Activated T-helper 1 cell treated with anti-CD3 and anti-CD28 coated beads, Interleukin-12 subunit alpha, Interleukin-12 subunit beta, Interleukin-2, Interleukin-4 antibody, amounts not matched to agents 30 ng/mL and 10 ng/mL and 1 ng/mL, durations not matched to agents 14 hours and 24 hours and 36 hours (primary cell): ENCODE measurements at places on chromosomes 4 and X.

- DNase-seq, result no peak
- H3K4me3 ChIP-seq, result no peak overlapping the region
- H3K27ac ChIP-seq, result no peak overlapping the region
- H3K27me3 ChIP-seq, result no peaks in the 10 kb centered on the region
These were observed 54.7 kb downstream of the RBPJ start for GRCh38 chr4:26375551-26375950.

- H3K36me3 ChIP-seq, result peaks cover 3% of the 10 kb centered on the region
- H3K27me3 ChIP-seq, result peaks cover 6% of the 10 kb centered on the region
- H3K4me1 ChIP-seq, result no peaks in the 10 kb centered on the region
- H3K27ac ChIP-seq, result no peak overlapping the region
These were observed 230.8 kb upstream of the TET2 start for GRCh38 chr4:104915864-104916263.

GRCh38 chr4:183636503-183636902 is 22.5 kb downstream of the RWDD4 start:
- peaks cover 1% of the 10 kb centered on the region for H3K27me3 ChIP-seq
- no peak overlapping the region for H3K27ac ChIP-seq
- no peak for DNase-seq
- peaks cover 20% of the 10 kb centered on the region for H3K4me1 ChIP-seq
- H3K36me3 ChIP-seq, result peaks cover 5% of the 10 kb centered on the region

- no peaks in the 10 kb centered on the region for H3K27me3 ChIP-seq
- H3K4me1 ChIP-seq, result peaks cover 2% of the 10 kb centered on the region
- peaks cover 34% of the 10 kb centered on the region for H3K36me3 ChIP-seq
- DNase-seq, result no peak
These were observed 21.1 kb upstream of the TADA2B start for GRCh38 chr4:7021930-7022664.

DNA sequence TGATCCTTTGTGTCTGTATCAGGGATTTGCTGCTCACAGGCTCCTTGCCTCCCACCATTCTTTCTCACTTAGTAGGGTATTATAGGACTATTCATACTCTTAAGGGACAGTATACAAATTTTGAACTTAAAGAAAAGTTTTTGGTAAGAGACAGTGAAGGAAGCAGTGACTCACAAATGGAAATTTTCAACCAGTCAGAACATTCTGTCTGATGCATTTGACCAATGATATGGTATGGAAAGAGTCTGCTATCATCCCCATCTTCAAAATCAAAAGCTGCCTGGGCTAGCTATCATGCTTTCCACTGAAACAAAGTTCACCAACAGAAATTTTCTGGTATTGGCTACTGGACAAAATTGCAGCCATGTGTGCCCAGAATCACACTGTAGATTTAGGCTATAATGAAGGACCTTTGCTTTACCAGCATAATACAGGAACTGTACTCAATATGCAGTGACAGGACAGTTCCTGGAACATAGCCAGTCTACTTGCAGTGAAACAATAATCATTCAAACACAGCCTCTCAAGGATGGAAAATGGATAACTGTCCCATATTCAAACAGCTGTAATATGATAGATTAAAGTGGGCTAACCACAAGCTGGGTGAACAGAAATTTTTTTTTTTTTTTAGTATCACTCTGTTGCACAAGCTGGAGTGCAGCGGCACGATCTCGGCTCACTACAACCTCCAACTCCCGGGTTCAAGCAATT is 109.0 kb upstream of the ACSL4 start:
- no peak overlapping the region for H3K4me3 ChIP-seq
- no peak for DNase-seq
- H3K36me3 ChIP-seq, result no peaks in the 10 kb centered on the region
- H3K4me1 ChIP-seq, result peaks cover 5% of the 10 kb centered on the region

- H3K36me3 ChIP-seq, result no peaks in the 10 kb centered on the region
- H3K4me3 ChIP-seq, result peak overlapping the region; percentile 46
- no peak overlapping the region for H3K27ac ChIP-seq
These were observed 581 bp upstream of the STK32B start for GRCh38 chr4:5050520-5051277.

DNA sequence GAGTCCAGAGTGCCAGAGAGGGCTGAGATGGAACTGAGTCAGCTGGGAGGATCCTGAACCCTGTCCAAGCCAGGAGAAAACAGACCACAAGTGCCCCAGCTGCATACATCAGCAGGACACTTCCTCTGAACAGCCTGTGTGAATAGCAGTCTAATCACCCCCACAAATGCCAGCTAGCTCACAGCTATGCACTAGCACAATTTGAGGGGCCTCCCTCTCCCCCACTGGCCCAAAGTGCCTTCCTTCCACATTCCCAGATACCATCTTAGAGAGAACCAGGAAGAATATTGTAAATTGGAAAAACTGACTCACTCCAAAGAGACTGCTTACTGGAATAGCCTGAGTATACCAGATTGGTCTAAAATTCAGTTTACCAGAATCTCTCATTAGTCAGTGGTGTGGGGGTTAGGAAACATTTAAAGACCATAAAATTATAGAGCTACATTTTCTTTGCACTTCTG is 292.6 kb upstream of the KLF3 start:
- H3K36me3 ChIP-seq, result no peaks in the 10 kb centered on the region
- H3K4me1 ChIP-seq, result no peaks in the 10 kb centered on the region
- H3K4me3 ChIP-seq, result no peak overlapping the region
- no peak overlapping the region for H3K27ac ChIP-seq
- peaks cover 7% of the 10 kb centered on the region for H3K27me3 ChIP-seq

DNA sequence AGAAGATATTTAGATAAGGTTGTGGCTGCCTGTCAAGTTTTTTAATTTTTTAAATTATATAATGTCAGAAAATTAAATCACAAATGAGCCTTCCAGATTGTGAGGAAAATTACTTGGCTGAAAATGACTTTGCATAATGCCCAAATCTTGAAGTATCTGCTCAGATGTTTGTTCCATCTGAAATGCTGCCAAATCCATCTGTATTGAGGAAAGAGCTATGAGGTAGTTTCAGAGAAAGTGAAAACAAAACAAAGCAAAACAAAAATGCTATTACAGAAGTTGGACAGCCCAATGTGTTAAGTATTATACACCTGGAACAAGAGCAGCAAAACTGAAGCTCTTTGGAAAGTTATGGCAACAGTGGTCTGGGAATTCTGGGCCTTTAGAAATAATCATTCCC is 23.3 kb upstream of the GUCY1B1 start:
- no peaks in the 10 kb centered on the region for H3K4me1 ChIP-seq
- DNase-seq, result no peak
- no peak overlapping the region for H3K27ac ChIP-seq

- H3K27me3 ChIP-seq, result peaks cover 1% of the 10 kb centered on the region
- no peak for DNase-seq
- no peak overlapping the region for H3K4me3 ChIP-seq
- no peaks in the 10 kb centered on the region for H3K4me1 ChIP-seq
These were observed 48.5 kb downstream of the WDFY3 start for GRCh38 chr4:84917869-84918600.

DNA sequence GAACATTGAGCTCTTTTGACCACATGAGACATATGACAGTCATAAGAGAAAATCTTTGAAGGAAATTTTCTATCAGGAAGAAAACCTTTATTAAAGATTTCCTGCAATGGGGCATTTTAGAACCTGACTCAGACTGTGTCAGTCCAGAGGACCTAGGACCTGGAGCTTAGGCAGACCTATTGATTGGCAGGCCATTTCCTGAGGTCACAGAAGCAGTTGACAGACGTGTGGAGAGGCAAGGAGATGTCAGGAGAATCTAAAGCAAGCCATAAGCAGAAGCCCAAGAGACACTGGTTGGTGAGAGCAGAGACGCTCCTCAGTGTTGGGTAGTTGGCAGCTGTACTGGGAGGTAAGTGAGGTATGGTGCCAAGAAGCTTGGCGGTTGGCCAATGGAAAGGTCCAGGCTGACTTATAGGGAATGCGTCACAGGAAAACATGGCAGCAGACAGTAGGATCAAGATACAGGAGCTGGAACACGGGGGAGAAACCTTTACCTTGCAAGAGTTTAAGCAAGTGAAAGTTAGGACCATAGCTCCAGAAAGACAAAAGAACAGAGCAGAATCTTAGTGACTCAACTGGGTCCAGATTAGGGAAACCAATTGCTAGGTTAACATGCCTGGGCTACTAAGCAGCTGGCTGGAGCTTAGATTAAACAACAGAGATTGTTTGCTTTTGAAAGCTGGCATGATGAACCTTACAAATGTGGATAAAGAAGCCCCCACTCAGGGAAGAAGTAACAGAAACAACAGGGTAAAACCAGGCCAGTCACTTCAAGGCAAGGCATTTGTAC is 18.6 kb downstream of the PALLD start:
- H3K4me3 ChIP-seq, result no peak overlapping the region
- no peak overlapping the region for H3K27ac ChIP-seq
- H3K27me3 ChIP-seq, result peaks cover 16% of the 10 kb centered on the region
- H3K4me1 ChIP-seq, result peaks cover 20% of the 10 kb centered on the region
- H3K36me3 ChIP-seq, result no peaks in the 10 kb centered on the region

DNA sequence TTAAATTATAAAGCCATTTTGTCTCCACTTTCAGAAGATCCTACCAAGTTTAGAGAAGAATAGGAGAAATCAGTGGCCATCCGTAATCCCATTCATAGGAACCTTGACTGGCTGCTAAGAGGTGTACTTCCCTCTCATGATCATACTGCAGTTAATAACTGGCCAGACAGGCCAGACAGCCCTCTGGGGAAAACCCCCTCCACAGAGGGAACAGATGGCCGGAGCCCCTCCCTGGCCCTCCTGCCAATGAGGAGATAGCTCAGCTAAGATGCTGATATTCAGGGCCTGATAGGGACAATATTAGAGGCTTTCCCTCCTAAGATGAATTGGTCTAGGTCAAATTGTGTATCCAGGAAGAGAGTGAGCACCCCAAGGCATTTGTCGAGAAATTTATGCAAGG is 200.0 kb upstream of the MAOA start:
- H3K27ac ChIP-seq, result no peak overlapping the region
- no peaks in the 10 kb centered on the region for H3K36me3 ChIP-seq
- H3K4me3 ChIP-seq, result no peak overlapping the region
- no peak for DNase-seq
- H3K27me3 ChIP-seq, result no peaks in the 10 kb centered on the region

- H3K27ac ChIP-seq, result no peak overlapping the region
- H3K4me1 ChIP-seq, result no peaks in the 10 kb centered on the region
- no peaks in the 10 kb centered on the region for H3K27me3 ChIP-seq
These were observed 127.4 kb downstream of the VCX3A start for GRCh38 chrX:6407542-6407941.

- peaks cover 72% of the 10 kb centered on the region for H3K27me3 ChIP-seq
- H3K27ac ChIP-seq, result no peak overlapping the region
- peaks cover 16% of the 10 kb centered on the region for H3K4me1 ChIP-seq
- DNase-seq, result no peak
These were observed 102.1 kb upstream of the TENM3 start for GRCh38 chr4:182141061-182141460.

GRCh38 chrX:40145001-40145922 is 47.5 kb upstream of the BCOR start:
- no peaks in the 10 kb centered on the region for H3K4me1 ChIP-seq
- H3K4me3 ChIP-seq, result peak overlapping the region; percentile 37
- DNase-seq, result no peak
- no peak overlapping the region for H3K27ac ChIP-seq
- peaks cover 7% of the 10 kb centered on the region for H3K27me3 ChIP-seq

- H3K36me3 ChIP-seq, result peaks cover 22% of the 10 kb centered on the region
- H3K4me3 ChIP-seq, result no peak overlapping the region
- peaks cover 8% of the 10 kb centered on the region for H3K4me1 ChIP-seq
- no peaks in the 10 kb centered on the region for H3K27me3 ChIP-seq
These were observed 24.3 kb downstream of the GRSF1 start for GRCh38 chr4:70815370-70815769.

DNA sequence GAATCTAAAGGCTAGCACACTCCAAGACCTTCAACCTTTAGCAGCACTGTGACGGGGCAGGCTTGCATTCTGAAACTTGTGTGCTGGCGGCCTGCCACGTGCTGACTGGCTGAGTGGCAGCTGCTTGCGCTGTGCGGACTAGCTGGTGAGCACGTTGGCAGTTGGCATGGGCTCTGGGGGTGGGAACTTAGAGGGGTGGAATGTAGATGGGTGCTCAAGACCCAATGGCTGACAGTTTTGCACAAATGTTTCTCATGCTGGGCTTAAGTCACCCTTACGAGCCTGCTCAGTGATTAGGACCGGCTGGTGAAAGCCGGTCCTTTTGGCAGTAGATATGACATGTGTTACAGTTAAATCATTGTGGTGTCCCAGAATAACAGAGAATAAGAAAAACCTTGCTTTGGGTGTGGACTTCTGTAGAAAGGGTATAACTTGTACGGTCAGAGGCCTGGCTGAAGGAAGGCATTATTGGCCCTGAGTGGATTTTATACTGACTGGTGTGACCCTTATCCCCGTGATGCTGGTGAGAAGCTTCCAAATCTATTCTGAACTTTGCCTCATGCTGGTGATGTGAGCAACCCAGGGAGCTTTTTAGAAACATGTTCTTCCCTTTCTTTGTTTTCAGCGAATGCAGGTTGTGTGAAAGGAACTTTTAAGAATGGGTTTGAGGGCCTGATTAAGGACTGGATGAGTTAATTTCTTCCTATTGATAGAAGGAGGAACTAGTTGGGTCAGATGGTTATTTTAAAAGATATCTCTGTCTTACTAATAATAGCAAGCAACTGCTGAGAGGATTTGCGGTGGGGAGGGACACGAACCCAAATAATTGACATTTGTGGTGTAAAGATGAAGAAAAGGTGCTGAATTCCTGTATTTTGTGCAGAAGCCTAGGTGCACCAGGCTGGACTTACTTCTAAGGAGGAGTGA is 107.4 kb upstream of the SLC4A4 start:
- peaks cover 9% of the 10 kb centered on the region for H3K27me3 ChIP-seq
- no peak for DNase-seq
- H3K27ac ChIP-seq, result no peak overlapping the region
- no peaks in the 10 kb centered on the region for H3K36me3 ChIP-seq
- H3K4me1 ChIP-seq, result no peaks in the 10 kb centered on the region
- H3K4me3 ChIP-seq, result no peak overlapping the region

DNA sequence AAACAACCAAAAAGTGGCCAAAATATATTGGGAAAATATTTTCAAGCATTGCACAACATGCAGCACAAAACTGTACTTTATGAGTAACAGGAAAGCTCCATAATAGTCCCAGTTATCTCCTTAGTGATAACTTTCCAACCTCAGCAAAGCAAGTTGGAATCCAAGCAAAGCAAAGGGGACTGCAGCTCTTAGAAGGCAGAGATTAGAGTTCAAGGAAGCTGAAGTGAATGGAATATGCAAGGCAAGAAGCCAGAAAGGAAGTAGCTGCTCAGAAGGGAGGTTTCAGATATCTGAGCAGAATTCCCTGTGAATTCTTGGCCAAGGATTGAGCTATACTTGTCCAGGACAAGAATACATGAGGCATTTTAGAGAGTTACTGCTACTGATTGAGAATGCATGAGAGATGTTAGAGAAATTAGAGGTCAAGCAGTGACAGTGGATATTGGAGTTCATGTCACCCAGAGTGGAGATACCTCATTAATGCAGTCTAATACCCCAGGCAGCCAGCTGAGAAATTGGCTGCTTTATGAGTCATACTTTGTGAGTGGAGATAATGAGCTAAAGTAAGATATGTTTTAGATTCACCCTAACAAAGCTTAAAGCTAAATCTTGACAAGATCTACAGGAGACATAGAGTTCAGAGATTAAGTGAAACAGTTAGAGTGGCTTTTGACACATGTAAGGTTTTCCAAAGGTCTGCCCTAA is 102.8 kb downstream of the INPP4B start:
- no peaks in the 10 kb centered on the region for H3K27me3 ChIP-seq
- H3K36me3 ChIP-seq, result no peaks in the 10 kb centered on the region
- H3K27ac ChIP-seq, result no peak overlapping the region
- H3K4me3 ChIP-seq, result no peak overlapping the region

- no peaks in the 10 kb centered on the region for H3K36me3 ChIP-seq
- no peaks in the 10 kb centered on the region for H3K27me3 ChIP-seq
- H3K4me3 ChIP-seq, result no peak overlapping the region
- no peak overlapping the region for H3K27ac ChIP-seq
These were observed 512.7 kb upstream of the CT83 start for GRCh38 chrX:116975517-116975916.

- H3K4me1 ChIP-seq, result peaks cover 7% of the 10 kb centered on the region
- H3K36me3 ChIP-seq, result no peaks in the 10 kb centered on the region
- no peak for DNase-seq
These were observed 327.8 kb downstream of the NR3C2 start for GRCh38 chr4:148114436-148114835.
